NCI-H345 (cell line): ENCODE measurements at places on chromosomes 2 and 18.

DNA sequence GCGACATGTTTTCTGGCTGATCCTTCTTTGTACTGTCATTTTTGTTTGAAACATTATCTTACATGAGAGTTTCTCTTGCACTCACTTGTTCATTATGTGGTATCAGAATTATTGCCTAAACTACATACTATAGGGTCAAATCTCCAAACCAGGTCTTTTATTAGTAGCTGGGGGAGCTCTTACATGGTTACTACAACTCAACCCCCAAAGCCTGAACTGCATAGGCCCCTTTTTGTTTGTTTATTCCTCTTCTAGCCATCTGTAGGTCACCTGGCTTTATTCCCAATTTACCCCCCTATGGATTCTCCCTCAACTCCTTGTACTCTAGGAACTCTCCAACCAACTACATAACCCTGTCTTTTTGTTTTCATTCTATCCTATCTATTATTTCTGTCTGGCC is 46.7 kb downstream of the PUM2 start:
- no peak for DNase-seq

GRCh38 chr2:241291977-241292376 is 23.5 kb downstream of the HDLBP start:
- DNase-seq = no peak

DNA sequence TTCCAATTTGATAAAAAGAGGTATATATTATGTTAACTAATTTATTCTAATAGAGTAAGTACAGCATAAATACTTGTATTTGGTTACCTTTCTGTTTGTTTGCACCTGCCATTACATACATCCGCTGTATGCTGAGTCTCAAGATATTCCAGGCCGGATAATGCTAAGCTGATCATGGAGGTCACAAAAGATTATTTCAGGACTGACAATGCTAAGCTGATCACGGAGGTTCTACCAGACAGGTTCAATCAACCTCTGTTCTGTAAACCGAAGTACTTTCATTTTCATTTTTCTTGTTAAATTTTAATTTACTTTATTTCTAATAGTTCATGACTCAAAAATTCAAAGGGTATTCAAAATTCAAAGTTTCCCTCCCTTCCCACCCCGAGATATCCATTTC is 31.1 kb downstream of the PNO1 start:
- DNase-seq = no peak

DNA sequence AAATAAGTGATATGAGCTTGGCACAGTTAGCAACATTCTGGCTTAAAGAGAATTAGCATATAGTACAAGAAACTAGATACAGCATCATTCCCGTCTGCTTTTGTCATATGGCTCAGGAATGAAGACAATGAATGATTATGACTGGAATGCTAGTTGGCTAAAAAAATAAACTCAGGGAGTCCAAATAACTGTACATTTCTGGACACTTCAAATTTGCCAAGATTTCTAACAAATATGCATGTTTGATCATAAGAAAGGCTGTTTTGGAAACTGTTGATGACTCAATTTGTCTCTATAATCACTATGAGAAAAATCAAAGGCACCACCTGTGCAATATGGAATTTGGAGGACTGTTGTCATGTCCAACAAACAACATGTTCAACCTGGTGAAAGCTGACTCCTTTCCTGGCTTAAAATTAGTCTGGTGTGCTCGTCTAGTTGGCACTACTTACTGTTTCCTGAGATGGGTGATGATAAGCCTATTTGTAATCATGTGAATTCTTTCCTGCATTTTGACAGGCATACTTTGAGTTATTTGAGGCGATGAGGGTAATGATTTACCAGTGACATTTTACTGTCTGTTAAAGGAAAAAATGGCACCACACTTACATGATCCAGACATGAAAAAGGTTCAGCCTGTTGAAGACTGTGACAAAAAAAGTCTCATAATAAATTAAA is 133.9 kb upstream of the CDH20 start:
- no peak for DNase-seq

DNA sequence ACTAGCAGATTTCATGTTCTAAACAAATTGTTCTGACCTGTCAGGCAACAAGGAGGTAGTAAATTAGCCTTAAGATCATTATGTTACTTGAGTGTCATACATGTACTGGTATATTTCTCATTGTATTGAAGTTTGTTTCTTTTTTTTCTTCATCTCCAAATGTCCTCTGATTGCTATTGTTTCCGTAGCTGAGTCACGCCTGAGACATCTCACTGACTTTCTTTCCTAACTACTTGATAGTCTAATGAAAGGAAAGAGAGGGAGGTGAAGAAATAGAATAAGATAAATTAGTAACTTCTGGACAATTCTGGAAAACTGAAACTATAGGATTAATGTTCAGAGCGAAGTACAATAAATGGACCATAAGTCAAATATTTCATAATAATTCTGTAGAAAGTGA is 1049.9 kb downstream of the TSN start:
- no peak for DNase-seq

DNA sequence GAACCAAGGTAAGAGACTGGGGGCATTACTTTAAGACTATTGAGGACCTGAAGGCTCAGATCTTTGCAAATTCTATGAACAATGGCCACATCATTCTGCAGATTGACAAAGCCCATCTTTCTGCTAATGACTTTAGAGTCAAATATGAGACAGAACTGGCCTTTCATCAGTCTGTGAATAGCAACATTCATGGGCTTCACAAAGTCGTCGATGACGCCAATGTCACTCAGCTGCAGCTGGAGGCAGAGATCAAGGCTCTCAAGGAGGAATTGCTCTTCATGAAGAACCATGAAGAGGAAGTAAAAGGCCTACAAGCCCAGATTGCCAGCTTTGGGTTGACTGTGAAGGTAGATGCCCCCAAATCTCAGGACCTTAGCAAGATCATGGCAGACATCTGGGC is 43.8 kb upstream of the SLC4A10 start:
- DNase-seq = no peak

- no peak for DNase-seq
These were observed 761.2 kb upstream of the ACVR2A start for GRCh38 chr2:147083664-147084063.

- DNase-seq = no peak
These were observed 242.6 kb upstream of the FBXO11 start for GRCh38 chr2:48148841-48149430.

DNA sequence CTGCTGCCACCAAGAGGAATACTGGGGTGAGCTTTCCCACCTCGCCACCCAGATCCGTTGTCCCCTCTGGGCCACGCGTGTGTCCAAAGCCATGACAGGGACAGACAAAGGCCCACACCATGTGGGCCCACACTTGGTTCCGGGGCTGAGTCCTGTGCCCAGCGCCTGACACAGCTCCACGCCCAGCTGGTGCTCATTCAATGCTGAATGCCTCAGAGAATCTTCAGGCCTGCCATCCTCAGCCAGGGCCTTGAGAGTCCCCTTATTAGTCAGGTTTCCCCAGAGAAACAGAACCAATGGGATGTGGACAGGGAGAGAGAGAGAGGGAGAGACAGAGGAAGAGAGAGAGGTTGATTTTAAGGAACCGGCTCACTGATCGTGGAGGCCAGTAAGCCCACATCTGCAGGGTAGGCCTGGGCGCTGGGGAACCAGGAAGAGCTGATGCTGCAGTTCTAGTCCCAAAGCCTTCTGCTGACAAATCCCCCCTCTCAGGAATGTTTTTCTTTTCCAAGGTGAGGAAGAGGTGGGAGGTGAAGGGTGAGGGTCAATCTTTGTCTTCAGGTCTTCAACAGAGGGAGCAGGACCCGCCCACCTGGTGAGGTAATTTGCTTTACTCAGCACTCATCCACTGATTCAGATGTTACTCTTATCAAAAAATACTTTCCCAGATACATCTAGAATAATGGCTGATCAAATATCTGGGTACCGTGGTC is 10.2 kb upstream of the SPATA3 start:
- DNase-seq = no peak

GRCh38 chr18:11808001-11808855 is 43.0 kb upstream of the CHMP1B start:
- no peak for DNase-seq

DNA sequence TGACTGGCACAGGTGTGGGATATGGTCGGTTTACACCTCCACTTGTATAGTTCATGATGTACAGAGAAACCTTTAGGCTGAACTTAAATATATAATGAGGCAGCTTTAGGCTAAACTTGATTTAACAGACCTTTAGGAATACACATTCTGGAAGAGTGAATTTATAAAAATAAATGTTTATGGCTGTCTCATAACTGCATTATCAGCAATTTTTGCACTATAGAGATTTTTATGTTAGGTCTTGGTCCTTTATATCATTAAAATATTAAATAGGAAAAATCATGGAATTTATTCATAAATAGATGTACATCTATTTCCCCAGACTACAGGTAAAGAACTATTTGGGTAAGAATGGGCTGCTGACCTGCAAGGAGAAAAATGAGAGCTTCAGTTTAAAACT is 19.8 kb downstream of the RAB27B start:
- no peak for DNase-seq

- DNase-seq = no peak
These were observed 146.0 kb downstream of the MAP4K4 start for GRCh38 chr2:101843471-101843870.

GRCh38 chr18:41906528-41907146 is 48.4 kb upstream of the PIK3C3 start:
- DNase-seq = peak; percentile 29

DNA sequence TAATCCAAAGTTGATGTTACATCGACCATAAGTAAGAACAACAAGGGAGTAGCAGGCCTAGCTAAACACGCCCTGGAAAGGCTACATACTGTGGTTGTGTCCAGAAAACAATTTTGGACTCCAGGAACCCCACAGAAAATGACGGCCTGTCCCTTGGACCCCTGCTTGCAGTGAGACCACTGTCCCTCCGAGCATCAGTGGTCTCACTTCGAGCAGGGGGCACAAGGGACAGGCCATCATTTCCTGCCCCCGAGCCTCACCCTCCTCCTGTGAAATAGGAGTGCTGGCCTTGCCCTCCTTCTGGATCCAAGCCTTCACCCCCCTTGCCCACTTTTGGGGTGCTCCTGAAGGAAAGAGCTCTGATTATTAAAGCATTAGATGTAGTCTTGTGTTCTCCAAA is 144.4 kb downstream of the CTIF start:
- no peak for DNase-seq

GRCh38 chr2:98577313-98577712 is 31.0 kb downstream of the COA5 start:
- DNase-seq = no peak

- DNase-seq = no peak
These were observed 115.8 kb upstream of the SERTAD2 start for GRCh38 chr2:64769392-64770044.

GRCh38 chr2:79393806-79394484 is 118.9 kb upstream of the CTNNA2 start:
- DNase-seq = peak; percentile 6

DNA sequence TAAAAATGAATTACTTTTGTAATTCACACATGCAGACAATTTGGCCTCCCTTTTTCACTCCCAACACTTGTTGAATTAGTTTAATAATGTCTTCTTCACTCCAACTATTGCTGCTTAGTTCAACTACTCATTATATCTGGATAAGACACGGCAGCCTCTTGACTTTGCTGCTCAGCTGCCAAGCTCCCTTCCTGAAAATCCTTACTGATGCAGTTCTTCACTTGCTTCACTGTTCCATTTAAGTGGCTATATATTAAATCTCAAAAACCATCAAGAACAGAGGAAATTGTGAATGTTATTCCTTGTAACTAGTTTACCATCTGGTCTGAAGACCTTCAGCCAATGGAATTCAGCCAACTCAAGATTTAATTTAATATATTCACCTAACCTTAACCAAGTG is 127.1 kb downstream of the NCOA1 start:
- DNase-seq = no peak

DNA sequence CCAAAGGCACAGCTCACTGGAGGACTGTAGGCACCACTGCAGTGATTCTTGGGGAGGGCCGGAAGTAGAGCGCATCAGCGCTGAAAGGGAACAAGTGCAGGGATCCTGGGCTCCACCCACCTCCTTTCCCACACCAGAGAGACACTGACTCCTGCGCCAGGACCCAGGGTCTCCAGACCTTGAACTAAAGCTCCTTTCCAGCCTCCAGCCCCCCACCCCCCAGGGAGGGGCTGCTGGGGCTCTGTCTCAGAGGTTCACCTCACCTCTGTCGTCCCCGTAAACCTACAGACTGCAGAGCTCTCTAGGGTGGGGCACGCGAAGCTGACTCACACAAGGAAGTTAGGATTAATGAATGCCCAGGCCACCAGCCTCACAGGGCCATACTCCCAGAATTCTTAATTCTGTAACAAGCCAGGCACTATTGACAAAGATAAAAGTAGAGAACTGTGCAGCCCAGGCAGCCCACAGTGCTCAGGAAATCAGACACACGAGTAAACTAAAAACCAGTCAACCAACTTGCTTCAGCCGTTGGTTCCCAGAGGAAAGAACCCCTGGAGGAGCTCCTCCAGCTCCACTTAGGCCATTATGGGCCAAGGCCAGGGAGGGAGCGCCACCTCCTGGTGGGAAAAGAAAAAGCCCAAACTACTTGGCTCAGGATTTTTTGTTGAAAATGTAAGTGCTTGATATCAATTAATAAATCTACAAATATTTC is 45.1 kb upstream of the ACAA2 start:
- DNase-seq = peak; percentile 63

- no peak for DNase-seq
These were observed 114.7 kb downstream of the SH3BP4 start for GRCh38 chr2:235066490-235066889.

DNA sequence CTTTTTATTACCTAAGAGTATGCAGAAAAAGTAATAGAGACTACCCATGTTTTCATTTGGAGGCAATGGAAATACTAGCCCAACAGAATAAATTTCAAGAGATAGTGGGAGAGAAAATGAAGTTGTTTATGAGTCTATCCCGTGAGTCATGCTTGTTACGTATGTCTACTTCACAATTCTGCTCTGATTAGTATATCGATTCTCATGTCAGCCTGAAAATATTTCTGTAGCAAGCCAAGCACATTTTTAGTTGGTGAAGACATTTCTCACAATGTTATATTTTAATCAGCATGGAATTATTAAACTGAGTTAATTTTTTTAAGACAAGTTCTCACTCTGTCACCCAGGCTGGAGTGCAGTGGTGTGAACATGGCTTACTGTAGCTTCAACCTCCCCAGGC is 346.1 kb downstream of the RPRM start:
- no peak for DNase-seq

DNA sequence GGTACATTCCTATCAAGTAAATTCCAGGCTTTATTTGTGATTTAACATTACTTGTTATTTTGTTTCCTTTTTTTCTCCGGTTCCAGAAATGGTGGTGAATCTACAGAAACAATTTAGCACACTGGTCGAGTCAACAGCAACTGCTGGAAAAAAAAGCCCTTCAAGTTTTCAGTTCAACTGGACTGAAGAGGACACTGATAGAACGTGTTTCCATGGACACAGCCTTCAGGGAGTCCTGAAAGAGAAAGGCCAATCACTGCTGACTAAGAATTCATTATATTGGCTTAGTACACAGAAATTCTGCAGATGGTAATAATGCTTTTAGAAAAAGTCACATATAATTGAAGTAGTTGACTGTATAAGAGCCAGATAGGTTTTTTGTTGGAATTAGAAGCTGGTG is 32.0 kb upstream of the GRHL1 start:
- no peak for DNase-seq
